Right forelimb (tissue), 1 donor: ENCODE measurements at places on chromosomes 2 and 18.
A peak's percentile ranks its signal among the peaks of the same experiment; 100 is the strongest.

DNA sequence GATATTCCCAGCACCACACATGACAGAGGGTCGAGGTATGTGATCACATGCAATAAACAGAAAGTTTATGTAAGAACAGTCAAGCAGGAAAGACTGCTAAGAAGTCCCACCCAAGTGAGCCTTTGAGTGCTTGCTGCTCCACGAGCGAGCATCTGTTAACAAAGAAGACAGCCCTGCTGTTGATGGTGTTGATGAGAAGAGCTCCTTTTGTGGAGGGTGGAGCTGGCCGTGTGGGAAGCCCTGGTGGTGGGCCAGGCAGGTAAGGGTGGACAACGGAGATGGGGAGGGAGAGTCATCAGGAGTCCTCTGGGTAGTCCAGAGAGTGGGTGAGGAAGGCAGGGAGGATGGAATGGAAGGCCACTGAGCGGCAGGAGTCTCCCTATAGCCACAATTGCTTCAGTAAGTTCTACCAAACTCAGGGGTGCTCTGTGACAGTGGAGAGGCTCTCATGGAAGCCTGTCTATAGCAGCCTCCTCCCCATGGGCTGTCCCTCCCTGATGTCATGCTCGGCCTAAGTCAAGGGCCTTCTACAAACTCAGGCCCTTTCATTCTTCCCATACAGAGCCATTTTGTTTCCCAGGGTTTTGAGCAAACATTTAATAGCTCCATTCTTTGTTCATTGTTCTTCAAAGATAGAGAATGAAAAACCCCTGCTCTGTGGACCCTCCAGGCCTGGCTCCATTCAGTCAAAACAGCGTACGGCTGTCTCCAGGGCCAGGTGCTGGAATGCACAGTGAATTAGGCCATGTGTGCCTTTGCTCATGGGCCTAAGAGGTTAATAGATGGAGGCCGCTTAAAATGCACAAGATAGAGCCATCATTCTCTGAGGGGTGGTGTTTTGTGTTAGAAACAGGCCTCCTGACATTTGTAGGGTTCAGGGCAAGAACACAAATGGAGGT lies 494.2 kb upstream of the RAB6C start:
- DNase-seq: no peak

DNA sequence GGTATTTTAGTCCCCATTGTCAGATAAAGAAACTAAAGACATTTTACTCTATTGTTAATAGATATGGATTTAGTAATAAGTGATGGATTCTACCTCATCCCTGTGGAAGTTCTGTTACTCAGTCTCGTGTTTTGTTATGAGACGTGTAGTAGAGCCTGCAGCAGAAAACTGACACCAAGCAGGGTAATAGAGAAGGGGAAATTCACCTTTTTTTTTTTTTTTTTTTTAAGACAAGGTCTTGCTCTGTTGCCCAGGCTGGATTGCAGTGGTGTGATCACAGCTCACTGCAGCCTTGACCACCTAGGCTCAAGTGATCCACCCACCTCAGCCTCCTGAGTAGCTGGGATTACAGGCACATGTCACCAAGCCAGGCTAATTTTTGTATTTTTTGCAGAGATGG lies 164.5 kb downstream of the CERS6 start:
- no peak for DNase-seq

DNA sequence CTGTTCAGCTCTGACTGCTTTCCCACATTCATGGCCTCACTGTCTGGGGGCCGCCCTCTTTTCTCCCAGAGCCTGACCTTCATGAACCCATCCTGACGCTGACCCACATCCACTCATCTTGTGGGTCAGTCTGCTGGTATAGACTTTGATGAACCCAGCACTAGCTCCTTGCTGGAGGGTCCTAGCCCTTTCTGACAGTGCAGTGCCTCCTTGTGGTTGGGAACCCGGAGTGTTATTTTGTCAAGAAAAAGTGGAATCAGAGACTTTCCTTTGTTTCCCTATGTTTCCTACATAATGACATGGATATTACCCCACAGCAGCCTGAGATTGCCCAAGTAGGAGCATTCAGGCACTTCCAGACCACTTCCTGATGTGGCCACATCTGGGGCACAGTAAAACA lies 19.3 kb upstream of the OSR1 start:
- no peak for DNase-seq

- no peak for DNase-seq
These were observed 249.3 kb upstream of the FSHR start for GRCh38 chr2:49403637-49404036.

DNA sequence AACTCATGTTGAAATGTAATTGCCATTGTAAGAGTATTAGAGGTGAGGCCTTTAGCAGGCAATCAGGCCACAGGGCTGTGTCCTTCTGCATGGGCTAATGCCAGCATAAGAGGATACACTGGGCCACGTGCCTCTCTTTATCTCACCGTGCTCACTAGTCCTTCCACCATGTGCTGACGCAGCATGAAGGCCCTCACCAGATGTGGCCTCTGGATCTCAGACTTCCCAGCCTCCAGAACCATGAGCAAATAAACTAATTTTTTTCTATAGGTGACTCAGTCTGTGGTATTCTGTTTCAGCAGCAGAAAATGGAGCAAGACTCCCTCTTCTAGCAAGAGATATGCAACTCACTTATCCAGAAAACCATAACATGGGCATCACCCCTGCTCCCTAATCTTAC lies 149.7 kb upstream of the ZNF236 start:
- no peak for DNase-seq

DNA sequence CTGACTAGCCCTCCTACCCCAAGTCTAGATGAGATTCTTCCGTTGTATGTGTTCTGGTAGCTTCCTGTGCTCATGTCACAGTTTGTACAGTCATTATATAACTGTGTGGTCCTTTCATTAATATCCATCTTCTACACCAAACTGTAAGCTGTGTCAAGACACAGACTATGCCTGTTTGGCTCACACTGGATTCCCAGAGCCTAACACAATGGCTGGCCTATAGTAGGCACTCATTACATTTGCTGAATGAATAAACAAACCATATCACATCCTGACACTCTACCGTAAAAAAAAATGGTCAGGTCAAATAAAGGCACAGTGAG lies 72.6 kb downstream of the ANKRD44 start:
- DNase-seq: no peak

DNA sequence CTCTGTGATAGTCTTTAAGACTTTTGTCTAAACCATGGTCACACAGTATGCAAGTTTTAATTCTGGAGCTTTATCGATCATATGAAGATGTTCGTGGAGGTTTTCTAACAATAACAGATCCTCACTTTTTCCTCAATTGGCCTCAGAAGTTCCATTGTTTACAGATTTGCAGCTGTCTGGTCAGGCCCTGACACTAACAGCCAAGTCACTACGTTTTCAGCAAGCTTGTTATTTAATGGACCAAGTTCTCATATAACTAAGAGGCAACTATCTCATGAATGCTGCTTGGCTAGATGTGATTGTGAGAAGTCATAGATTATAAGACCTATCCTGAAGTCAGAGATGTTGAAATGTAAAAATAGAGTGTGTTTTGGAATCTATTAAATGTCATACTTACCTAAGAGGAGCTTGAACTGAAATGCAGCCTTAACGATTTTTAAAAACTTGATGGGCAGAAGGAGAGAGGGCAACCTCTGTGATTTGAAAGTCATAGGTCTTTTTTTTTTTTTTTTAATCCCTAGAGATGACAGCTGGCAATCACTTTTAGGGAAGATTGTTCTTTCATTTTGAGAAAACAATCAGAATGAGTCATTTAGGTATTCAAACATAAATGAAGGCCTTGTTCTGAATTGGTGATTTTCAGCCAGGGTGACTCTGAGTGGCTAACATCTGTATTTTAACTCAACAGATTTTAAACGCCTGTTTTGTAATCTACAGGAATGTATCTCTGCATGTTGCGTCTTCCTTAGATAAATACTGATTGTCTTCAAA lies 48.4 kb upstream of the NEMP2 start:
- no peak for DNase-seq

GRCh38 chr2:694174-694573 lies 17.0 kb upstream of the TMEM18 start:
- no peak for DNase-seq

GRCh38 chr2:189258616-189259365 lies 79.2 kb upstream of the COL5A2 start:
- peak; percentile 54 for DNase-seq

DNA sequence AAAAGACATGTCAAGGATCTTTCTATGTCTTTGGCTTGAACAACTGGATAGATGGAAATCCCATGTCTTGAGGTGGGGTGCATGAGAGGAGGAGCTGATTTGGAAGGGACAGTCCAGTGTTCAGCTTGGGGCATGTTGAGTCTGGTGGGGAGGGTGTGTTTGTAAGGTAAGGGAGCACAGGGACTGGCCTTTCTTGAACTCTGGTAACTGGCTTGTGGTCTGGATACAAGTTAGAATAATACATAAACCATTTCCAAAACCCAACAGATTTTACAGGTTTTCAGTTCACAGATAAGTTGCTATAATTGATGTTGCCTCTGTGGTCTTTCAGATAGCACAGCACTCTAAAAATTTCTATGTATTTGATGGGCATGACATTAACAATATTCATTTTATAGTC lies 24.2 kb downstream of the RHBDD1 start:
- DNase-seq: no peak

DNA sequence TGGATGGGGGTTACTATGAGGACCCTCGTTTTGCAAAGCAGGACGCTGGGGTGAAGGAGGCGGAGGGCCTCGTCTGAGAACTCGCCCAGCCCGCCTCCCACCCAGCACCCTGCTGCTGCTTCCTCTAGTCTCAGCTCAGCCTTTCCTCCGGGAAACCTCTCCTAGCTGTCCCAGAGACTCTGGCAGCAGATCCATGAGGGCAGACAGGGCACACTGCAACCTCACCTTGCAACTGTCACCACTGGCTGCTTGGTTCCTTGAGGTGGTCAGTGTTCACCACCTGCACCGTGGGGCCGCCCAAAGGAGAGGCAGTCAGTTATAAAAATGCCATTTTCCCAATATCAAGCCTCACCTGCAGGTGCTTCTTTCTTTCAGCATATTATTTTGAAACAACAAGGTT lies 45.6 kb downstream of the PARD6G start:
- DNase-seq: no peak

GRCh38 chr2:55163274-55163721 lies 68.8 kb downstream of the CLHC1 start:
- DNase-seq: no peak

- no peak for DNase-seq
These were observed 160.2 kb upstream of the ALKAL2 start for GRCh38 chr2:447902-448665.

DNA sequence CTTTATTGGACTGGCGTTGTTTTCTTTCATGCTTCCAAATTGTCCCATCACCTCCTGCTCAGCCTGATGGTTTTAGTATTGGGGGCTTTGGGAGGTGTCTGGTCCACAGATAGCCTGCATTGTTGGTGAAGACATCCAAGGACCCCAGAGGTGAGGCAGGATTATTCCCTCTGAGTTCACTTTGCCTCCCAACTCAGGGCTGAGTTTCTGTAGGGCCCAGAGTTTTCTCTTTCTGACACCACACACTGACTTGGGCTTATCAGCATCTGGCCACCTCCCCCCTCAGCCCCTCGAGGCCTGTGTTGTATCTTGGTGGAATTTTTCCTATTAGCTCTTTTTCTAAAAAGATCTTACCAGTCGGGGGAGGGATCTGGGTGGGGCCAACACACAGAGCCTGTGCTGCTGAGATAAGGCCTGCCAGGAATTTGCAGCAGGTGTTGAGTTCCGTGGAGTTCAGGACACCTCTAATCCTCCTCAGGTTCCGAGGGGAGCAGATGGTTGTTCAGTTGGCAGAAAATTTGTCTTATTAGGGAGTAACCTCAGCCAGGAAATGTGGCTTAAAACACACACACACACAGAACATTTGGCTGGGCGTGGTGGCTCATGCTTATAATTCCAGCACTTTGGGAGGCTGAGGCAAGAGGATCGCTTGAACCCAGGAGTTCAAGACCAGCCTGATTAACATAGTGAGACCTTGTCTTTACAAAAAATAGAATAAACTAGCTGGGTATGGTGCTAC lies 7.3 kb downstream of the EMILIN2 start:
- DNase-seq: no peak

DNA sequence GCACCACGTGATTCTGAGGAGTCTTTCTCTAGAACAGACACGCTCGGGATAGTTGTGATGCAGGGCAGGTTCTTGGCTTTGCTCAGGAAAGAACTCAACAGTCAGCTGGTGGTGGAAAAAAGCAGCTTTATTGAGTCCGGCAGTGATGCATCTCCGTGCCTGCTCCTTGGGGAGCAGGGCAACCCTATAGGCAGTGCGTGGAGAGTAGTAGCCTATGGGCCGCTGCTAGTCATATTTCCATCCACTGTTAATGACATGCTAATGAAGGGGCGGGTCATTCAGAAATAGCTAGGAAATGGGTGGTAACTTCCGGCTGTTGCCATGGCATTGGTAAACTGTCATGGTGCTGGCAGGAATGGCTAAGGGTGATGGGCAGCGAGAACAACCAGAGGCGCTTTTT lies 11.6 kb upstream of the ACKR3 start:
- DNase-seq: no peak

DNA sequence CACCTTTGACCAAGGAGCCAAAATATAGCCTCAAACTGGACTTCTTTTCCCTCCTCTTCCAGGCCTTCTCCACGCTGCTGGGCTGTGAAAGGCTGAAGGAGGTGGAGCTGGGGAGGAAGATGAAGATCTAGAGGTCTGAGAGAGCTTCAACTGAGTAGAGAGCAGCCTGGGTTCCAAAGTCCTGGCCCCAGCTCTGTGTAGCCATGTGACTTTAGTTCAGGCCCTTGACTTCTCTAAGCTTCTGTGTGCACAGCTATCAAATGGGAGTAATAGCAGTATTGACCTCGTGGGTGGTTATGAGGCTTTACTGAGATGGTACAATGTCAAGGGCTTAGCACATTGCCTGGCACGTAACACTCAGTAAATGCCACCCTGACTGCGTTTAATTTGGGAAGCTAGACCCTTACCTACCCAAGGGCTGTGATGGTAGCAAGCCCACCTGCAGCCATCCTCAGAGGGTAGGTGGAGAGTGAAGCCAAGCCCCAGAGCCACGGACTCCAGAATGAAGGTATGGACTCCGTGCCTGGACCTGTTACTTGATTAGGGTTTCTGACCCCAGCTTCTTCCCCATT lies 38.4 kb downstream of the SERTAD2 start:
- DNase-seq: no peak

- DNase-seq: no peak
These were observed 54.5 kb downstream of the ARHGAP28 start for GRCh38 chr18:6784046-6784445.

DNA sequence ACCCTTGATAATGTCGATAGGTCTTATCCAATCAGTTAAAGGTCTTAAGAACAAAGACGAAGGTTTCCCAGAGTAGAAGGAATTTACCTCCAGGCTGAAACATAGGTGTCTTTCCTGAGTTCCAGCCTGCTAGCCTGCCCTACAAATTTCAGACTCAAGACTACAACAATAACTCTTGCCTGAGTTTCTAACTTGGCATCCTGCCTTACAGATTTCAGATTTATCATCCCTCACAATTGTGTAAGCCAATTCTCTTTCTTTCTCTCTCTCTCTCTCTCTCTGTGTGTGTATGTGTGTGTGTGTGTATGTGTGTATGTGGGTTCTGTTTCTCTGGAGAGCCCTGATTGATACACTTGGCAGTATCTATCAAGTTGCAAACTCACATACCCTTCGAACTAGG lies 37.2 kb upstream of the B4GALT6 start:
- DNase-seq: no peak

GRCh38 chr2:45867800-45868199 lies 216.3 kb downstream of the PRKCE start:
- peak; percentile 19 for DNase-seq

- no peak for DNase-seq
These were observed 111.9 kb downstream of the IRS1 start for GRCh38 chr2:226687641-226688253.

- no peak for DNase-seq
These were observed 158.0 kb downstream of the NEDD4L start for GRCh38 chr18:58201733-58202730.
